ENCODE measurements at places on chromosomes 2 and 18.

DNA sequence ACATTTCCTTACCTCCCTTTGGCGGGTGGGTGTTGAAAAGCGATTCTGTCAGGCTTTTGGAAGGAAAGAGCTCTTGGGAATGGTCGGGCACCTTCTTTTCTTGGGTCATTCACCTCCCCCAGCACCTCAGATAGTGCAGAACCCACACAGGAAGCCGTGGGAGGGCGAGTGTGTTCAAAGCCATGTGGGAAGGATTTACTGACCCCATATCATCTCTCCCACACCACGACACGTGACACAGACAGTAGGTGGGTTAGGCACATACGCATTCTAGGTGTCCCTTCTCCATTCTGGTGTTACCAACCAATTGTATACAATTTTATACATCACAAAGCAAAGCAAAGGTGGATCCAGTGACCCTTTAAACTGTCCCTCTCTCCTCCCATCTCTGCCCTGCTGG lies 263.7 kb upstream of the REV1 start:
- no peak for DNase-seq

- no peak for DNase-seq
Observed at GRCh38 chr2:240412211-240412861, 23.1 kb upstream of the GPC1 start.

- no peak for DNase-seq
Observed at GRCh38 chr2:10620481-10620880, 69.3 kb downstream of the NOL10 start.

- DNase-seq = no peak
Observed at GRCh38 chr2:120279708-120280107, 27.1 kb downstream of the RALB start.

DNA sequence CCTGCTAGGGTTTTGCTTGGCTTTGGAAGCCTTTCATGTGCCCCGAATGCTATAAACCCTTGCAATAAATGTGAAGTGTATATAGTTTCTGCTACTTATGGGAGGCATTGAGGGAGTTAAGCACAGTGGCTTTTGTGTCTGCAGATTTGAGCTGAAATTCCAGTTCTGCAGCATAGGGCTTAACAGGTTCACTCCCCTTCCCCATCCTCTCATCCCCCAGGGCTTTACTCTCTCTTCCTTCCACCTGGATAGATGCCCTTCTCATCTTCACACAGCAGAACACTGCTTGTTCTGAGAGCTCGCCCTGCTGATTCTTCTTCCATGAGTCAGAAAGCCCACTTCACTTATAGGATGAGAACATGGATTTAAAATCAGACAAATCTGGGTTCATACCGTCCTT lies 37.2 kb downstream of the SOX11 start:
- DNase-seq = no peak

DNA sequence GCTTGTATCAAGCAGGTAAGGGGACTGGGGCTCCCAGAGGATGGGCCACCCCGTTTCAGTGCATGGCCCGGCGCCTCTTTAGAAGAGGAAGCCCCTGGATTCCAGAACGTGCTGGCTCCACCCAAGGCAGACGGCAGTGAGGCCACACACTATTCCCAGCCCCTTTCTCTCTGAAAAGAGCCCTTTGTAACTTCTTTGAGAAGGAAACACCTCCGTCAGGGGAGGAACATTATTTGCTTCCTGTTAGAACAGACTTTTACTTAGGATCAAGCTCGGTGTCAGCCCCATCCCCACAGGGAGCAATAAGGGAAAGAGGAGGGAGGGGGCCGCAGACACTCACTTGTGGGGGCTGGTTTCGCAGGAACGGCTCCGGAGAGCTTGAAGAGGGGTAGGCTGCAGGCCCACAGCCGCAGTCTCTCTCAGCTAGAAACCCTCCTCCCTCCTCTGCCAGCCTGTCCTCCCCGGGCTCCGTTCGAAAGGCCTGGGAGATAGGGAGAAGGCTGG lies 49.6 kb upstream of the RMDN2 start:
- DNase-seq = no peak

DNA sequence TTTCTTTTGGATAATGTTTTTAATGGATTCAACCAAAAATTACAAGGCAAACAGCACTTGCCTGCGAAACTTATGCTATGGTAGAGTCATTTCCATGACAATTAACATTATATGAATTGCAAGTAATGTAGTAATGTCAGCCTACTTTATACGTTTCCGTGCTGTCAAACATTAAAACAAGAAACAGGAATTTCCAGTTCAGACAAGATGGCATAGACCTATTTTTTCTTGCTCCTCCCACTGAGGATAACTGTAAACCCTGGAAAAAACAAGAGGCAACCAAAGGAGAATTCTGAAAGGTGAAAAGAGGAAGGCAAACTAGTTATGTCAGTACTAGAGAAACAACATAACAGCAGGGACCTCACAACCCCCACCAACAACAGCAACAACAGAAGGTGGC lies 170.7 kb downstream of the DIS3L2 start:
- no peak for DNase-seq

- DNase-seq = no peak
Observed at GRCh38 chr2:71665168-71666093, 212.1 kb downstream of the DYSF start.

GRCh38 chr2:18719978-18720775 lies 130.8 kb upstream of the NT5C1B start:
- no peak for DNase-seq

GRCh38 chr2:214542866-214543265 lies 132.0 kb downstream of the VWC2L start:
- no peak for DNase-seq

DNA sequence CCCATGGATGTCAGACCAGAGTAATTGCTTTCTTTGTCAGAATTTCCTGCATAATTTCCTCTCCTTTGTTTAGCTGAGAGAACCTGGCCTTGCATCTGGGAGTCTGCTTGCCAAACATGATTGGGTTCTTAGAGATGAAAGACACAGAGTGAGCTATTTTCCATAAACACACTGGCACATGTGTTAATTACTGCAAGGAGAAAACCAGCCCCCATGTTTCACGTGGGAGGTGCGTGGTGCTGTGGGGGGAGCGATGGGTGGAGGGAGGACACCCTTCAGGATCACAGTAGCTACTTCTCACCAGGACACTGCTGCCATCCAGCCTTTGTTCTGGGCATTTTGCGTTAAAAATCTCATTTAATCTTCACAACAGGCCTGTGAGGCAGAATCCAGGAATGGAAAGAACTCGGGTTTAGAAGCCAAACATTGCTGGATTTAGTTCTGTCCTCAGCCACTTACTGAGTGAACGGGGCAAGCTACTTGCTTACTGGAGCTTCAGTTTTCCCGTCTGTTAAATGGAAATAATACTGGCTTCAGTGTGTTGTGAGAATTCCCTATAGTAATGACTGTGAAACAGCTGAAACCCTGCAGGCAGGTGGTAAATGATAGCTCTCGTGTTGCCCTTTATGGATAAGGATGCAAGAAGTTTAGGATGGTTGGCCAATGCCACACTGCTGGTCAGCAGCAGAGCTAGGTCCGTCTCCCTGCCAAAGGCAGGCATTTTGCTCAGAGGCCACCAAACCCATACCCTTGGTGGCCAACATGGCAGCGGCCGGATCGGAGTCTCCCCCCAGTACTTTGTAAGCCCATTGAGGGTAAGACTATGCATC lies 100.1 kb upstream of the ASAP2 start:
- DNase-seq = peak; percentile 63

DNA sequence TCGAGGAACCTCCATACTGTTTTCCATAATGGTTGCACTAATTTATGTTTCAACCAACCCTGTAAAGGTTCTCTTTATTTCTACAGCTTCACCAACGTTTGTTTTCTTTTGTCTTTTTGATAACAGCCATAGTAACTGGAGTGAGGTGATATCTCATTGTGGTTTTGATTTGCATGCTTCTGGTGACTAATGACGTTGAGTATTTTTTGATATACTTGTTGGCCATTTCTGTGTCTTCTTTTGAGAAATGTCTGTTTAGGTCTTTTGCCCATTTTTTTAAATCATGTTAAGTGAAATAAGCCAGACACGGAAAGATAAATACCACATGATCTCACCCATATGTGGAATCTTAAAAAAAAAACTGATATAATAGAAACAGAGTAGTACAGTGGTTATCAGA lies 74.8 kb upstream of the SMIM21 start:
- DNase-seq = no peak

GRCh38 chr2:113240915-113241911 lies 37.5 kb downstream of the PAX8 start:
- DNase-seq = no peak

GRCh38 chr2:229955663-229956062 lies 33.4 kb downstream of the FBXO36 start:
- DNase-seq = no peak

DNA sequence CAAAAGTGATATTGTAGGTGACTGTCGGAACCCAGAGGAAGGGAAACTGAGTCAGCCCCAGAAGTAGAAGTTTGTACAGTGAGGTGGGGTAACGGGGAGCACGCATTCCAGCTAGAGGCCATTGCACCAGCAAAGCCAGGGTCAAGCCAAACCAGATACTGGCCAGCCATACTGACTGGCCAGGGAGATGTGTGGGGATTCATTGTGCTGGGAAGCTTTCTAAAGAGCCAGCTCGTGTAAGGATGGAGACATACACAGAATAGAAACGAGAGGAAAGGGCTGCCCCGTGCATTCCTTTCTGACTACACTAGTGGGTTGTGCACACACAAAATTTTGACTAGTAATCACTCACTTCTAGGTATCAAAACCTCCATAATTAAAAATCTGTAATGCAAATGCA lies 175.3 kb upstream of the PID1 start:
- DNase-seq = no peak

DNA sequence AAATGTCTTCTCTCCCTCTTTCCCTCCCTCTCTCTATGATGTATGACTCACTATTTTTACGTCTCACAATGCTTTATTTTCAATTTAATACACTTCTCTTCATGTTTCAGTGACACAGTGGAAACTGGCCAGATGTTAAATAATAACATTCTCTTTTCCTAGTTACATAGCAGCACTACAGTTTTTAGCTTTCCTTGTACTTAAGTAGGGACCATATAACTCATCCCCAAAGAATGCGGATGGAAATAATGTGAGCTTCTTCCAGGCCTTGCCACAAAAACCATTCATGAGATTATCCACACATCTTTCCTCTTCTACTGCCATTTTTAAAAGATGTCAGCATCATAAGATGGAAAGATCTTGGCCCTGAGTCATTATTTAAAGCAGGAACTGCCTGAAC lies 789.4 kb downstream of the LRP1B start:
- no peak for DNase-seq

DNA sequence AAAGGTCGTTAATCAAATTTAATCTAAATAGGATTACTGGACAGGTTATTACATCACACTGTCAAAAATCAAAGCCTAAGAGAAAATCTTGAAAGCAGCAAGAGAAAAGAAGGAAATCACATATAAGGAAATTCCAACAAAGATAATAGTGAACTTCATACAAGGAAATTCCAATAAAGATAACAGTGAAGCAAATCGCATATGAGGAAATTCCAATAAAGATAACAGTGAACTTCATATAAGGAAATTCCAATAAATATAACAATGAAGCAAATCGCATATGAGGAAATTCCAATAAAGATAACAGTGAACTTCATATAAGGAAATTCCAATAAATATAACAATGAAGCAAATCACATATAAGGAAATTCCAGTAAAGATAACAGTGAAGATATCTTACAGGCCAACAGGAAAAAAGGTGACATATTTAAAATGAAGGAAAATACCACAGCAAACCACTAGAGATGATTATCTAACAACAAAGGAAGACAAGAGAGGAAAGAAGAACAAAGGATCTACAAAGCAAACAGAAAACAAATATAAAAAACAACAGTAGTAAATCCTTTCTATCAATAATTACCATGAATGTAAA lies 787.7 kb downstream of the CCDC85A start:
- DNase-seq = no peak

- no peak for DNase-seq
Observed at GRCh38 chr2:202022755-202023154, 10.9 kb upstream of the FZD7 start.

DNA sequence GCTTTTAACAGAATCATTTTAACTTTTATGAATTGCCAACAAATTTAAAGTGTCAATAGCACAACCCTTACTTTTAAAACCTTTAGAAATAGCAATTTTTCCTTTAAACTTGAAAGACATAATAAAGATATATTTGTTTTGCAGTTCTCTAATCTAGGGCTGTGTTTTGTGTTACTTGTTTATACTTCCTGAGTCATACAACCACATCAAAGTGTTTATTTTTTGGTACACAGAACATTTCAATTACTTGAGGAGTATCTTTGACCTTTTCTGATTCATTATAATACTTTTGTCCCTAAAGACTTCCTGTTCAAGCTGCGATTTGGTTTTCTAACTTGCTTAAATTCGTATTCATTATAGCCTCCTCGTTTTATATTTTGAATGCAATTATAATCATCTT lies 21.8 kb downstream of the TYW5 start:
- no peak for DNase-seq

- DNase-seq = no peak
Observed at GRCh38 chr2:100632037-100632436, 69.2 kb downstream of the PDCL3 start.

DNA sequence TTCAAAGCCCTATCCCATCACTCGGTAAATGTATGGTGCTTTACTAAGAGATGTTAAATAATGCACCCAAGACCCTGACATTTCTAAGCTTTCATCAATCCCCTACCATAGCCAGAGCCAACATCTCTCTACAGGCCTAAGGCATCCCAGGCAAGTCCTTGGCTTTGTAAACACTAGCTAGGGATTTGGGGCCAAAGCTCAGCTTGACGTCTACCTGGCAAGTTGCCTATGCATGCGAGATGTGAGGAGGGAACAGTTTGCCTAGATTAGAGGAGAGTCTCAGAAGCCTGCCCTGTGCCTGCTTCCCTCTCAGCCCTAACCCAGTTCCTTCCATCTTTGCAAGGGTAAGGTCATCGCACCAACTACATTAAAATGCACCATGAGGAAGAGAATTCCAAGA lies 221.5 kb upstream of the NCKAP5 start:
- DNase-seq = no peak

DNA sequence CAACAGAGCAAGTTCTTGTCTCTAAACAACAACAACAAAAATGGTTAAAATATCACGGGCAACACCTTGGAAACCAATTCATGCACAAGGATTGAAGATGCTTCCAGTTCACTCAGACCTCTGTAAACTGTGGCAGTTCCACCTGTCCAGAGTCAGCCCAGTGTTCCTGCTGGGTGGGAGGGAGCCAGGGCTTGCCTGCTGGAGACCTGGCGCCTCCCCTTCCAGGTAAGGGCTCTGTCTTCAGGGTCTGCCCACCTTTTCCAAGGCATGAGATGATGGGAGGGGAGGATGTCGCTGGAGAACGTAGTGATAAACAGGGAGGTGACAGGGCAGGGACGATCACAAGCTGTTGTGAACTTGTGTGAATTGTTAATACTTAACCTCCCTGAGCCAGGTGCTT lies 9.8 kb upstream of the GPC1 start:
- DNase-seq = no peak

GRCh38 chr18:3457261-3457724 lies 7.3 kb downstream of the TGIF1 start:
- DNase-seq = no peak

GRCh38 chr2:233060980-233061590 lies 943 bp downstream of the INPP5D start:
- DNase-seq = no peak

DNA sequence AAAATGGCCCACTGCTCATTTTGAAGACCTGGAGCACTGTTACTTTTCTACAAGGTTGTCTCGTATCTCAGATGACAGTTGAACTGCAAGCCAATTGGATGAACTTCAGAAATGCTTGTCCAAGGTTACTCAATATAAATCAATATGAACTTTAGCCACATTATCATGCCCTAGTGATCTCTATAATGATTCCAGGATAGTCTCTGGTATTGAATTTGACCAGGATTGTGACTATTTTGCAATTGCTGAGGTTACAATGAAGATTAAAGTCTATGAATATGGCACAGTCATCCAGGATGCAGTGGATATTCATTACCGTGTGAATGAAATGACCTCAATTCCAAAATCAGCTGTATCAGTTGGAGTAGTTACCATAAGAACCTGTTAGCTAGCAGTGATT lies 196.0 kb upstream of the RAB12 start:
- no peak for DNase-seq
